T-helper 17 cell (primary cell): ENCODE measurements at places on chromosomes 16 and 17.

DNA sequence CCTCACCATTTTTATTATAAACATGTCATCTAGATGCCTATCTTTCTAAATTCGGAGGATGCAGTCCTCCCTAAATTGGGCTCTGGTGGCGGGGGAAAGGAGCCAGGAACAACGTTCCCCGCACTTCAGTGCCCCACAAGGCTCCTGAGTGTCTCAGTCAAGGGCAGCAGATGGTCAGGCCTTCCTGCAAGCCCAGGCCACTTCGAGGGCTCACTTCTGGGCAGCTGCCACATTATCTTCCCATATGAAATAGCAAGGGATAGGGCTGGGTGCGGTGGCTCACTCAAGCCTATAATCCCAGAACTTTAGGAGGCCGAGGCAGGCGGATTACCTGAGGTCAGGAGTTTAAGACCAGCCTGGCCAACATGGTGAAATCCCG is 32.3 kb downstream of the FBXO31 start:
- no peak for DNase-seq

- DNase-seq, result no peak
These were observed 8.1 kb downstream of the C1QL1 start for GRCh38 chr17:44959821-44960531.

DNA sequence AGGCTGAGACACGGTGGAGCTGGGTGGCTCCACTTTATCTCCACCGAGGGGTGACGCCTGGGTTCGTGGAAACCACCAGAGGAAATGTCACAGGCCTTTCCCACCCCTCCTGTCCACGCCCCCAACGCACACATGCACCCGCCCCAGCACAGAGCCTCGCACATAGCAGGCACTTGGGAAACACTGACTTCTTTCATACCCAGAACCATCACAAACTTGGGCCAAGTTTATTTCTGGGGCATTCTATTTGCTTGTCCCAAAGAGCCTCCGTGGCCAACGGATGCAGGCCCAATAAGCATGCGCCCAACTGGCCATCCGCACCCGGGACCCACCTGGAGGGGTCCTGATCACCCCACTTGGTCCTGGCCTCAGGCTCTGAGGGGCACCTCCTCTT is 3.3 kb downstream of the BCAR1 start:
- no peak for DNase-seq

GRCh38 chr17:78571329-78571728 is 5.9 kb downstream of the DNAH17 start:
- DNase-seq, result no peak

DNA sequence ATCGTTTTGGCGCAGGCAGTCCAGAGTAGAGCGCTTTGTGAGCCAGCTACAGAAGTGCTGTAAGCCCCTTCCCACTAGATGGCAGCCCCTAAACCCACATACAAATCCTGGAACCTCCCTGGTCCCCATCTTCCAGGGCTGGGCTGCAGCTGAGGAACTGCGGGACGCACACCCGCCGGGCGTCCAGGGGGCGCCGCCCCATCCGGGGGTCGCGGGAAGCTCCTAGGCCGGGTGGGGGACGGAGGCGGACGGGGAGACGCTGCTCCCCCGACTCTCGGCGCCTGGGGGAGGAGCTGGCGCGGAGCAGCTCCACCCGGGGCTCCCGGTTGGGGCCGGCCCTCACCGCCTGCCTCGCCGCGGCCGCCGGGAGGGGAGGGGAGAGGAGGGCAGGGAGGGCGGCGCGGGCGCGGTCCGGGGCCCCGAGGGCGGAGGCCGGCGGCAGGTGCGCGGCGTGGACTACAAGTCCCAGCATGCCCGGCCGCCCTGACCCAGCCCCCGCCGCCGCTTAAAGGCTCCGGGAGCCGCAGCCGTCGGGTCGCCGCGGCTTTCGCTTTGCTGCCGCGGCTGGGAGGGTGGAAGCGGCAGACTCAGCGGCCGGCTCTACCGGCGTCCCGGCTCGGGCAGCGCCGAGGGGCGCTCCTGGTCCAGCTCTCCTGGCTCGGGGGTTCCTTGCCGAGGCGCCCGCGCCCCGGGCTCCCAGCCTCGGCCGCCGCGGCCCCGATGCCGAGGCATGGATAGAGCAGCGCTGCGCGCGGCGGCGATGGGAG is at the start of gene KSR1:
KSR1 (plus strand) TSS at position 535 of the 767 bp plus-strand sequence; CDS start at position 731, 196 bp downstream.
- DNase-seq, result peak; percentile 85

- no peak for DNase-seq
These were observed 23.3 kb upstream of the GRB2 start for GRCh38 chr17:75428543-75429469.

DNA sequence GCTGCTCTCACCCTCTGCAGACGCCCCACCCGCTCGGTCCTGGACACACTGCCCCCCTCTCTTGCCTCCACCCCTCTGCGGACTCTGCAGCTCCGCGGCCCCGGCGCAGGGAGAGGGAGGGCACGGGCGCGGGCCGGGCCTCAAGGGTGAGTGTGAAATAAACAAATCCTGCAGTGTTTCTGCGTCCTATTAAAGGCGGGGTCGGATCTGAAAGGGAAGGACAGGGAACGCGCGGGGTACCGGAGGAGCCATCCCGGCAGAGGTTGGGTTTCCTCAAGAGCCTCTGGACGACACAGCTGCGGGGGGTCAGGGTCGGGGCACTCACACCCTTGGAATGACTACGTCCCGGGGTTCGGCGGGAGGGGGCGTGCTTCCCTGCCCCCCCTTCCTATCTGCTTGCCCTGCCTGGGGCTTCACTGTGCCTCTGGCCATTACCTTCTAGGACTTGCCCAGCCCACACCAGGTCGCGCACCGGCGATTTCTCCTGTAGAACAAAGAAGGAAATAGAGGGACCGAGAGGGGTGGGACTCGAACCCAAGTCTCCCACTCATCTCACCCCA is 466 bp upstream of the HSF4 start:
- no peak for DNase-seq

DNA sequence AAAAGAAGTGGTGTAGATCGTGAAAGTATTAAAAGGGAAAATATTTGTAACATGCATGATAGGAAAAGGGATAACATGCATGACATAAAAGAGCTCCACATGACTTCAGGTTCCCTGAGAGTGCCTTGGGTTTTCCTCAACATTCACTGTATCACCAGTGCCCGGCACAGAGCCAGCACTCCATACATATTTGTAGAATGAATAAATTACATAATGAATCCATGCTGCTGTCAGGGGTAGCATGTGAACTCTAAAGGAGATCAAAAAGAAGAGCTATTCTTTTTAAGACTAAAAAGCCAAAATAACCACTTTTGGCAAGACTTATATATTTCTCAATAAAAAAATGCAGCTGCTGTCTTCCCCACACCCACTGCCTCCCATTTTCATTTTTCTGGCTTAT is 2.7 kb upstream of the ZNF594 start:
- DNase-seq, result no peak

GRCh38 chr16:80066805-80067580 is 466.5 kb upstream of the MAF start:
- no peak for DNase-seq

DNA sequence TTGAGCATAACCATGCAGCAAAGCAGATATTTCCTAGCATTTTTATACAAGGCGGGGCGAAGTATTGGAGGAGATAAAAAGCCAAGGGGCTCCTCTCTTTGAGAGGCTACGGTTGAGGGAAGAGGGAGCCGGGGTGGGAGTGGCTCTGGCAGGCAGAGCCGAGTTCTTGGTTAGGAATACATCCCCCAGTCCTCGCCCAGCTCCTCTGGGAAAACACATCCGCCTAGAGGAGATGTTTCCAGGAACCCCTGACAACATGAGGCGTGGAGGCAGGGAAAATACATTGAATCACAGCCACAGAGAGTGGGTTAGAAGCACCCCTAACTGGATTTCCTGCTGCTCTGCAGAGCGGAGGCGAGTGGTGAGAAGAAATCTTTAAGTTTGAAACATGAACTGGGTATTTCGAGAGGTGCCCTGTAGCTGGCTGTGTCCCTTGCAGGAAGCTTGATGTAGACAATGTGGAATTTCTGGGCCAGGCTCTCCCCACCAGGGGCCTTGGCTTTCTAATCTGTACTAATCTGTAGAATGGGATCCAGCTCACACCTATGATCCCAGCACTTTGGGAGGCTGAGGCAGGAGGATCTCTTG is 27.3 kb downstream of the TTYH2 start:
- DNase-seq, result no peak

- no peak for DNase-seq
These were observed 267.2 kb upstream of the FOXF1 start for GRCh38 chr16:86243123-86243473.

- DNase-seq, result no peak
These were observed 382.2 kb downstream of the MAF start for GRCh38 chr16:79218351-79218750.

- DNase-seq, result no peak
These were observed 24.3 kb downstream of the MGRN1 start for GRCh38 chr16:4648917-4649316.

GRCh38 chr17:61456688-61457225 is 4.5 kb downstream of the TBX4 start:
- DNase-seq, result no peak

DNA sequence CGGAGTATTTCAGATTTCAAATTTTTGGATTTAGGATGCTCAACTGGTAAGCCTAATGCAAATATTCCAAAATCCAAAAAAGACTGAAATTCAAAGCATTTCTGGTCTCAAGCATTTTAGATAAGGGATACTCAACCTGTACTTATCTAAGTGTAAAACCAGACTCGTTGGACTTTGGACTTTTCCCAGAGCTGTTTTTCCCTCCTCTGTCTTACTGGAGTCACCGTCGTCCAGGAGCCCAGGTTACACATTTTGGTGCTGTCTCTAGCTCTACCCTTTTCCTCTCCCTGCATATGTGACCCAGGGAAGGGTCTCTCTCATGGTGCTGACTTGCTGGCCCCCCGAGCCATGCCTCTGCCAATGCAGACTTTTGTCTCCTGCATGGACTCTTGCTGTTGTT is 46.0 kb upstream of the MMP2 start:
- DNase-seq, result no peak

DNA sequence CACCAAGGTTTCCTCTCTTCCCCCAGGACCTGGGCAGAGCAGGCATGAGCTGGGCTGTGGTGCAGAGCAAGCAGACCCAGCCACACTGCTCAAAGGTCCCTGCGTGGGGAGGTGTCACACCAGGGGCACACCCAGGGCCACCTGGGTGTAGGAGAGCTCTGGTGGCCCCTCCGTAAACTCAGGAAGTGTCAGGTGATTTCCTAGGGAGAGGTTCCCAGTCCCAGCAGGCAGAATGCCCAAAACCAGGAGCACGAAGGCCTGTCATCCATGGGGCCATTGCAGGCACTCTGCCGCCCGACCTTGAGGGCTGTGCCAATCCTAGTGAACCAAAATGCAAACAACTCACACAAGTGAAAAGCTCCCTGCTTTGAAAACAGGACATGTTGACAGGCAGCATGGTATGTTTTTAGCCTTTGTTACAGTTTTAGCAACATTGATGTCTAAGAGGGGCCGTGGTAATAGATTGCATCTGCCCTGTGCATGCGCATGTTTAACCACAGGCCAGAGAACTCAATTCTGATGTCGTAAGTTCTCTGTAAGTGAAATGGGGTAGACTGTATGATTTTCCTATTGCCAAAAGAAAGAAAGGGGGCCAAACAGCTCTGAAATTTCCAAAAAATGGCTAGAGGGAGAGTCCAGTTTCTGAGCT is 21.3 kb downstream of the CIBAR2 start:
- no peak for DNase-seq

DNA sequence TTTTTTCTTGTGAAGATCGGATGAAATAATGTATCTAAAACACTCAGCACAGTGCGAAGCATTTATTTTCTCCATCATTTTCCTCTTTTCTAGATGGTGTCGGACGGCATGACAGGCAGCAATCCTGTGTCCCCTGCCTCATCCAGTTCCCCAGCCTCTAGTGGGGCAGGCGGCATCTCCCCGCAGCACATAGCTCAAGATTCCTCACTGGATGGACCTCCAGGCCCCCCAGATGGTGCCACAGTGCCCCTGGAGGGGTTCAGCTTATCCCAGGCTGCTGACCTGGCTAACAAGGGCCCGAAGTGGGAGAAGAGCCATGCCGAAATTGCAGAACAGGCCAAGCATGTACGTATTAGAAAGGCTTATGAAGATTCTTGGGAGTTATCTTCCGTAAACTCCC is 5.0 kb downstream of the SRCAP start:
- DNase-seq, result no peak

DNA sequence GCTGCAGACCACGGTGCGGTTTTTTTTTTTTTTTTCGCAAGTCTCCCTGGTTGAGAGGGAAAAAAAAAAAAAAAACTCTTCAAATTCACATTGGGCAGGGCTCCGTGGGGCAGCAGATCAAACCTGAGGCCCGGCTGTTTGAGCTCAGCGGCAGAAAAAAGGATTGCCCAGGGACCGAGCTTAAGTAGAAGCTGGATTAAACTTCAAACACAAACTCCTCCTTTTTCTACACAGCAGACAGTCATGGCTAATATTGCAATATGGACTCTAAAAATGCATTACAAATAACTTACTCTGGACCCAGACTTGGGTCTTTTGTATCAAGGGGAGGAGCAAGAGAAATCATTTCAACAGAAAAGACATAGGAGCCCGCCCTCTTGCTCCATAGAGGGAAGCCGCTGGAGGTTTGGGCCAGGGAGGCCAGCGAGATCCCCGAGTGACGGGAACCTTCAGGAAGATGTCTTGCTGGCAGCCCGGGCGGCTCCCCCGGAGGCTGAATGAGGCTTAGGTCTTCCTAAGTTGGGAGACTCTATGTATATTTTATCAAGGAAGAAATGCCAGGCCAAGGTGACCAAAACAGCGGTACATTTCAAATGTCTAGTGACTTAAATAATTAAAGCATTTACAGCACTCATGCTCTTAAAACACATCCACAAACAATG is 167.7 kb downstream of the ZNF423 start:
- DNase-seq, result no peak

- no peak for DNase-seq
These were observed 19.7 kb upstream of the TEX2 start for GRCh38 chr17:64282753-64283080.

DNA sequence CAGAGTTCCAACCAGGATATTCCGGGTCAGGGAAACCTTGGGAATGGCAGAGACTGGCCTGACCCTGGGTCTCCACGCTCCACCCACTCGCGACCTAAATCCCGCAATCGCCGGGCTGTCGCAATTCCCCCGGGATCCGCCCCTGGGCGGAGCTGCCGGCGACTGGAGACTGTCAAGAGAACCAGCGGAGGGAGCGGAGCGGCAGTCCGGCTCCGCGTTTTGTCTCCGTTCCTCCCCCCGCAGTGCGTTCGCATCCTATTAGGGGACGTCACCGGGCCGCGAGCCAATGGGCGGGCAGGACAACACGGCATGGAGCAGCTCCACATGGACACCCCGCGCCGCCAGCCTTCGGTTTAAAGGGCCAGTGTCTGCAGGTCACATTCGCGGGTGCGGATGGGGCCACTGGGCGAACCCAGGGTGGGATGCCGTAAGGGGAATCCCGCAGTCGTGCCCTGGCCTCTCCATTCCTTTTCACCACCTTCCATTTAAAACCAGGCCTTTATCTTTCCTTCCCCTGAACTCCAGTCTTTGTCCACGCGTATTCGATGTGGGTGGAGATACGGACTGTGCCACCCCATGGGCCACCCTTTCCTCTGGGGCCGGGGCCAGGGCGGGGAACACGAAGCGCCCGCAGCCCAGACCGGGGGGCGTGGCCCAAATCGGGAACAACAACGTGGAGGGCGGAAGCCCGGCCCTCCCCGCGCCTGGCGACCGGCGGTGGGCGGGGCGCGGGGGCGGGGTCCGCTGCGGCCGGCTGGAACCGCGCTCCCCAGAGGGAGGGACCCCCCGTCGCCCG is 764 bp upstream of the MNT start:
- peak; percentile 98 for DNase-seq
